ENCODE measurements at places on chromosomes 3 and 15.

GRCh38 chr15:35289024-35289617 is 204.0 kb upstream of the NANOGP8 start:
- no peak for DNase-seq

- peak; percentile 16 for DNase-seq
These were observed 87.6 kb downstream of the FOXP1 start for GRCh38 chr3:71495708-71496472.

GRCh38 chr3:135163701-135164100 is 368.6 kb downstream of the EPHB1 start:
- DNase-seq, result no peak

DNA sequence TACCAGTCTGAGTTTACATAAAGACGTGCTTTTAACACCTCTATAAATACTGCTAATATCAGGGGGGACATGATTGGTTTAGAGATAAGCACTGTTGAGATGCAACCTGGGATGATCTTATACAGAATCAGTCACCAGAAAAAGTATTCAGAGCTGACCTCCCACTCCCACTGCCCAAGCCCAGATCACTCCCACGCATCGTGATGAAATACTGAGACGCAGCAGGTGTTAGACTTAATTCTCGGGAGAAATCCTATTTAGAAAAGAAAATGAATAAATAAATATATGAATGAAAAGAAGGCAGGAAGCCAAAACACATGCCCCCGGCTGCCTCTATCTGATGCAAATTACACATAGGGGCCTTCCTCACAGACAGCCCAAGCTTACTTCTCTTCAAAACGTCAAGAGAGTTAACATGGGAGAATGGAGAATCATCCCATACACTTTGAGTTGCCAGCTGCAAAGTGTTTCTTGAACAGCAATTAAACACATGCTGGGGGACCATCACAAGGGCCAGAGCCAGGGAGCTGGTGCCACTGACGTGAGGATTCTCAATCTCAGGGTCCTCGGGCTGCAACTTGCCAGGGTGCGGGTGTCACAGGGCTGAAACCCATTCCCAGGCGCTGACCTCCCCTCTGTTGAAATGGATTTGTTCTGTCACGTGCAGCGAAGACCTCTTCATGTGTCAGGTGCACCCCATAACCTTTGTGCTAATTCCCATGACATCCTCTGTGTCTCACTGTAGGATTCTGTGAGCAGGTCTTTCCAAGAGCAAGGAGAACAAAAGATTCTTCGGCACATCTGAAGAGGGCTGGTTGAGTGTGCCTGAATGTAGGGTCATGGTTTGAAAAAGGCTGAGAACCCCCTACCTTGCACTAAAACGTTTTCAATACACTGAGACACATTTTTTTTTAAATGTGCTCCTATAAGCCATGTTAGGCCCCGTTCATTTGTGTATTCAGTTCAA is 764.2 kb upstream of the ARRDC4 start:
- no peak for DNase-seq

DNA sequence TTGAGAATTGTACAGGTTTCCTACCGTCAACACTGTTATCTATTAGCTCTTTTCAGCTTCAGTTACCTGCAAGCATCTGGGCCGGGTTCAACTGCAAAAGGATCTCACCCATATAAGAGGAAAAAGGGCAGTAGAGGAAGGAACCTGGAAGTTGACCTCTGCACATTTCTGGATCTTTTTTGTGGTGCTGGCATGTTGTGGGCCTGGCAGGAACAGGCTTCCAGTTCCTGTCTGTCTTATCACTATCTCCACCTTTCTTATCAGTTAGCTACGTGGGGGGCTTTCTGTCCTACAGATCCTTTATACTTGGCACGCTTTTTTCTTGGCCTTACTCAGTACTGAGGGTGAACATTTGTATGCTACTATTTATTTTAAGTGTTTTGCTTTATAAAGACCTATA is 42.2 kb upstream of the TJP1 start:
- DNase-seq, result no peak

- no peak for DNase-seq
These were observed 47.4 kb downstream of the RAD54L2 start for GRCh38 chr3:51585871-51586270.

DNA sequence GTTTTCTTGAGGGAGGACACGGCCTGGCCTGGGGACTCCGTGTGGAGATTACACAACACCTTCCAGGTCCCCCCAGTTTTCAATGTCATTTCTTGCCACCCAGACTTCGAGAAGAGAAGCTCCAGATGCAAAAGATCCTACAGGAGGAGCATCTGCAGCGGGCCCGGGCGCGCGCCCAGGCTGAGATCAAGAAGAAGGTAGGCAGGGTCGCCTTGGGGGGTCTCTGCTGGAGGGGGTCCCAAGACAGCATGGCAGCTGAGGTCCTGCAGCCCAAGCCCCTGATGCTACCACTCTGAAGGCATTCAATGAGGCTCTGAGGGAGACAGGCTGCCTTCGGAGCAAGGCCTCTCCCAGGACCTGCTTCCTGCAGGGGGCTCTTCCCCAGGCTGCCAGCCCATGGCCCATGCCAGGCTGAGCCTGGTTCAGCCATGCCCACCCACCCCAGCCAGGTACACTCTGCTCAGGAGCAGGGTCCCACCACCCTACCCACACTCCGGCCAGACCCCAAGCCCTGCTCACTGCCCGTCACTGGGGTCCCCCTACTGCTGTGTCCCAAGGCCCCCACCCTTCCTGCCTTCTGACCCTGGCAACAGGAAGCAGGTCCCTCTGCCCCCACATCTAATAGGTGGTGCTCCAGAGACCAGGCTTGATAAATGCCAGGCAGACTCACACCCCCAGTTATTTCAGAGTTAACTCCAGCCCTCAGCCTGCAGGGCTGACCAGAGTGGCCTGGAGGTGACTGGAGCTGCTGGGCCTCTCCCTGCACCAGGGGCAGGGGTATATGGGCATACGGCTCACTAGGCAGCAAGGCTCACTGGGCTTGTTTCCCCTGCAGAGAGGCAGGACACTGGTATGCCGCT is 40.0 kb downstream of the ZXDC start:
- DNase-seq, result no peak

DNA sequence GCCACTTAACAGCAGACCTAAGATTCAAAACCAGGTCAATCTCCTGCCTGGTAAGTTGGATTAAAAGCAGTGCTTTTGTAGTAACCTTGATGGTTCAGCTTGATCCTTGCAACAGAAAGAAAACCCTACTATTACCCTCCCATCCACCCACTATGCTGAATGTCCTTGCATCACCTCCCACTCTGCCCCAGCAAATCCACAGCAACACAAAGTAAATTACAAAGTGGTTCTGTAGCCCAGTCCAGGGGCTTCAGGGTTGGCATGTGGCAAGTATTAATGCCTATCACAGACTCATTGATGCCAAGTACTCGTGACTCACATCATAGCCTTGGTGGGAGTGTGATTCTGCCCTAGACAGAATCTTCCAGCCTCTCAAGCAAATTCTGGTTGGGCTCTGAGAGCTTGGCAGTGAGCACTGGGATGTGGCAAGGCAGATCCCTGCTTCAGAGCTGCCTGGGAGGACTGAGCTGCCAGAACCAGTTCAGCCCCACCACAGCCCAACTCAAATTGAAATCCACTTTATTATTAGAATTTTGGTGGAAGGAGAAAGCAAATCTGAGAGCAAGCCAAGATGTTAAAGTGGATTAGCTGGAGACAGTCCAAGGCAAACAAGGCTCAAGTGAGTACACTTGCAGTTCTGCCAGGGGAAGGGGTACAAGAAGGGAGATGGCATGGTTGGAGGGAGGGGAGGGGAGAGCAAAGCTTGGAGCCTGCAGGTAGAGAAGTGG is 225.8 kb upstream of the UMPS start:
- no peak for DNase-seq

DNA sequence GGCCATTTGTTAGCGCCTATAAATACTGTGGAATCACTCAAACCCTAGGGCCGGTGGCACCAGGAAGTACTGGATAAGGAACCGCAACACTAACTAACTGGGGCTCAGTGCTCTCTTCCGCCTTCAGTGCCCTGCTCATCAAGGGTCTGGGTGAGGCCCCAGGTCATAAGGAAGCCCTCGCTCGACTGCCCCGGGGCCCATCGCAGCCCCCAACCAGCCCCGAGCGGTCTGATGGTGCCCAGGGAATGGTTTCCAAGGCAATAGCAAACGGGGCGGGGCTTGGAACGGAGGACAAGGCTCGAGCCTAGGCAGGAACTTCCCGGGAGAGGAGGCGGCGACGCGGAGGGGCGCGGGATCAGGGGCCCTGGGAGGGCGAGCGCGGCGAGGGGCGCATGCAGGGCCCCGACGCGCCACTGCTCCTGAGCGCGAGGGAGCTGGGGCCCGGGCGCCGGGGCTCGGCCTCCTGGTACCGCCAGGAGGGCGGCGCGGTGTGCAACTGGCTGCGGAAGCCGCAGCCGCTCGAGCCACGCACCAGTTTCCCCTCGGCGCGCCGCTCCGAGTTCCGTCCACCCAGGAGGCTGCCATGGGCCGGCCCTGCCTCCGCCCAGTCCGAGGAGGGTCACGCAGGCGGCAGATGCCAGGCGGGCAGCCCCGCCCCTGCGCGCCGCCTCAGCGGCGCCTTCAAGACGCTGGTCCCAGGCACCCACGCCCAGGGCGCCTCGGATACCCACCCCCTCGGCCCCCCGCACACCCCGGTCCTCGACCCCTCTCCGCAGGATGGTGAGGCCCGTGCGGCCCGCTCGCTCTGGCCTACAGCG is at the start of gene TTLL3:
TSS of gene TTLL3 (plus strand) at position 648 of the 818 bp plus-strand sequence. CDS start 400 bp downstream, outside the sequence.
- peak; percentile 18 for DNase-seq

DNA sequence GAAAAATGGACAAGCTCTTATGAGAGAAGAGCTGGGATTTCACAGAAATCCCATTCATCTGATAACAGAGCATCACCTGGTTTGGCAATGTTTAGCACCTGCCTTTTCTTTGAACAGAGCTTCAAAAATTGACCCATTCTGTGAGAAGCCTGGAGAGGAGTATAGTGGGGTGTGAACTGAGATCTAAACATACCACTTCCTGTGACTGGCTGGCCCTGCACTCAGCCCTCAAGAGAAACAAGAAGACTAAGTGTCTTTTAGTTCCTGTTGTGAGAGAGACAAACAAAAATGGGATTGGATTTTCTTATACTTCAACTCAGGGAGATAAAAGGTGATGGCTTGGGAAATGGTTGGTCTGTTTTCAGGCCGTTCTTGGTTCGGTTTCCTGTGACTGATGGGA is 1060.2 kb downstream of the ROBO1 start:
- DNase-seq, result no peak

GRCh38 chr3:54026543-54026942 is 95.8 kb upstream of the CACNA2D3 start:
- no peak for DNase-seq

DNA sequence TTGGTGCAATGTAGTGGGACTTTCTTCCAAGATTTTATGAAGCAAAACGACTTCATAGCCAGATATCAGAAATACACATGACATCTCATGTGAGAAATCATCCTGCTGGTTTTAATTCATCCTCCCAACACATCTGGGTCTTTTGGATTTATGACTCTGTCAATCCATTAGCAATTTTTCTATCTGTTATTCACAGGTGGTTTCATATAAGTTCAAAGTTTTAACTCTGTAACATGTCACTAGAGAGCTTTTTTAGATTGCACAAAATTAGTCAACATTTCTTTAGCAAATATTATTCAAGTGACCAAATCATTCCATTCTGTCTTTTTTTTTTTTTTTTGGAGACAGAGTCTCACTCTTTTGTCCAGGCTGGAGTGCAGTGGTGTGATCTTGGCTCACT is 30.4 kb downstream of the SQOR start:
- DNase-seq, result no peak

- DNase-seq, result no peak
These were observed 80.0 kb upstream of the SPATA16 start for GRCh38 chr3:173221010-173221409.

- no peak for DNase-seq
These were observed 5.6 kb downstream of the FES start for GRCh38 chr15:90889736-90890456.

DNA sequence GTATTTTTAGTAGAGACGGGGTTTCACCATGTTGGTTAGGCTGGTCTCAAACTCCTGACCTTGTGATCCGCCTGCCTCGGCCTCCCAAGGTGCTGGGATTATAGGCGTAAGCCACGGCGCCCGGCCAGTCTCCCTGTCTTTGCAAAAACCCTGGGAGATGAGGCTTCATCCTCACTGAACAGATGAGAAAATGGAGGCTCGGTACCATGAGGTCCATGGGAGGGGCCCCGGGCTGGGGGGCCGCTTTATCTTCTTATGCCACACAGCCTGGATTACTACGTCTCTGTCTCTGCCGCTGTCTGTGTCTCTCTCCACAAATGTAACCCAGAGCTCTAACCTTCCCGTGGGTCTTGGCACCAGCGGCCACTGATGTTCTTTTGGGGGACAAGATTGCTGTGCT is 39.1 kb downstream of the ABTB1 start:
- DNase-seq, result no peak

DNA sequence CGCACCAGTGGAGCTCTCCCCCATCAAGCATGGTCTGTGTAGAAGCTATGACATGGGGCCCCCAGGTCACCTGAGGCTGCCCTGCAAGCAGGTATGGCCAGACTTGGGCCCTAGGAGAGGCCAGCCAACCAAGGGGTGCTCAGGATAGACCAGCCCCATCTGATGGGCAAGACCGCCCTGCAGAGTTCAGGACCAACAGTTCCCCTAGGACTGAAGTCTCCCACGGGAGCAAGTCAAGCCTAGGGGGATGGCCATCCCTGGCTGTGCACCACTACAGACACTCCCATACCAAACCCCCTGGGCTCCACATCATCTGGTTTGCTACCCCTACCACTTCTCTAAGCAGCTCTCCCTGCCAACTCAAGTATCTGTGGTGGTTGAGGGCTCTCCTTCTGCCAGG is 142.2 kb upstream of the MANF start:
- DNase-seq, result no peak

- DNase-seq, result no peak
These were observed 367.4 kb downstream of the IL20RB start for GRCh38 chr3:137325170-137325569.

DNA sequence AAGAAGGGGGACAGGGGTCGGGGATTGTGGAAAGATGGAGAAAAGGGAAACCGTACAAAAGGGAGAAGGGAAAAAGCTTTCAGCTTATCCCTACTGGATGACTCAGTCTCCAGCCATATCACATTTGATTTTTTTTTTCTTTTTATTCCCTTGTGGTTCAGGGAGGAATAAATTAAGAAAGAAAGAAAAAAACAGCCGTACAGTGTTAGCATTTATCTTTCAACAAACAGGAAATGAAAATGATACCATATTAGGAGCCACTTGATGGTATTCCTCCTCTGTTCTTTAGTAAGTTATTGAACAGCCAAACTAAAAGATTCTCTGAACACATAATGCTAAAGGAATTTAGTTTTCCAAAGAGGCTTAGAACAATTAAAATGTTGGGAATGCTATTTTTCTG is 594.4 kb downstream of the FOXP1 start:
- DNase-seq, result no peak

DNA sequence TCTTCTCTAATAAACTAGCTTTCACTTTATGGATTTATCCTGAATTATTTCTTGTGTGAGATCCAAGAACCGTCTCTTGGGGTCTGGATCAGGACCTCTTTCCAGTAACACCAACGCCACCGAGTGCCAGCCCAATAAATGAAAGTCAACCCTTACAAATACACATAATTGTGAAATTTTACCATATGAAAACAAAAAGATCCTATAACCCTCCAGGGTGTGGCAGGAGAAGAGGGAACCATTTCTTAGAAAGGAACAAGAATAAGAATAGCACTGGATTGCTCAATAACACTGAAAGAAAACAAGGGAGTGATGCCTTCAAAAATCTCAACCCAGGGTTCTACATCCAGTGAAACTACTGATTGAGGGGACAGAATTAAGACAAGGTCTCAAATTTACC is 51.6 kb upstream of the ACKR4 start:
- no peak for DNase-seq
